ENCODE measurements at places on chromosomes 6 and 20.
A peak's percentile ranks its signal among the peaks of the same experiment; 100 is the strongest.

GRCh38 chr6:131784561-131784960, 23.3 kb upstream of the ENPP1 start:
- no peaks in the 10 kb centered on the region for H3K4me1 ChIP-seq
- no peak overlapping the region for H3K4me3 ChIP-seq
- DNase-seq, result no peak
- H3K36me3 ChIP-seq, result no peaks in the 10 kb centered on the region

DNA sequence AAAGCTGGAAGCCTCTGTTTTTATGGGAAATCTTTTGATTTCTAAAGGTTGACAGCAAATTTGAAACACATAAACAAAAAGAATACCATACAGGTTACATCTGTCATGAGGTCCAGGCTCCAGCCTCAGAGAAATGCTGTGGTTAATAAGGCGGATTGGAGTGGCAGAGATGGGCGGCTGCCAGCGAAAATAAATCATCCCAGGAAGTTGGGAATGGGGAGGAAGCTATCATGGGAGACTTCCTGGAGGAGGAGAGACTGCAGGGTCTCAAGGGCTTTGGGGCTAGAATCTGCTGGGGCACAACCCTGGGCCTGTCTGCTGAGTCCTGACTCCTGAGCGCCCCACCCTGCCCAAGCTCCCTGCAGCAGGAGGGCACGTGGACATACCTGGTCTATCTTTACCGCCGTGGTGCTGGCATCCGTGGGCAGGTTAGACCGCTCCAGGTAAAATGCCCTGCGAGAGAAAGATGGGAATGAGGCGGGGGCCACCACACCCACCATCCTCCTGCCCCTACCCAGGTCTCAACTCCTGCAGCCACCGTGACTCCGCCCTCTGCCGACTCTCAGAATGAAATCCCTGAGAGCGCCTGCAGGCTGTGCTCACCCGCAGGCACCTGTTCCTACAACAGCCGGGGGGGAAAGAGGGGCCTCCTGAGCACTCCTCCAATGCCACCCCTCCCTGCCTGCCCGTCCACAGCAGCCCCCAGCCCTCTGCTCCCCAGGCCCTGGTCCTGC, 197.3 kb downstream of the PREX1 start:
- H3K27ac ChIP-seq, result no peak overlapping the region
- no peak overlapping the region for H3K4me3 ChIP-seq
- no peaks in the 10 kb centered on the region for H3K4me1 ChIP-seq
- H3K36me3 ChIP-seq, result peaks cover 2% of the 10 kb centered on the region

GRCh38 chr20:59780494-59781185, 152.8 kb downstream of the SYCP2 start:
- H3K27me3 ChIP-seq, result no peaks in the 10 kb centered on the region
- H3K4me3 ChIP-seq, result no peak overlapping the region
- H3K4me1 ChIP-seq, result no peaks in the 10 kb centered on the region

DNA sequence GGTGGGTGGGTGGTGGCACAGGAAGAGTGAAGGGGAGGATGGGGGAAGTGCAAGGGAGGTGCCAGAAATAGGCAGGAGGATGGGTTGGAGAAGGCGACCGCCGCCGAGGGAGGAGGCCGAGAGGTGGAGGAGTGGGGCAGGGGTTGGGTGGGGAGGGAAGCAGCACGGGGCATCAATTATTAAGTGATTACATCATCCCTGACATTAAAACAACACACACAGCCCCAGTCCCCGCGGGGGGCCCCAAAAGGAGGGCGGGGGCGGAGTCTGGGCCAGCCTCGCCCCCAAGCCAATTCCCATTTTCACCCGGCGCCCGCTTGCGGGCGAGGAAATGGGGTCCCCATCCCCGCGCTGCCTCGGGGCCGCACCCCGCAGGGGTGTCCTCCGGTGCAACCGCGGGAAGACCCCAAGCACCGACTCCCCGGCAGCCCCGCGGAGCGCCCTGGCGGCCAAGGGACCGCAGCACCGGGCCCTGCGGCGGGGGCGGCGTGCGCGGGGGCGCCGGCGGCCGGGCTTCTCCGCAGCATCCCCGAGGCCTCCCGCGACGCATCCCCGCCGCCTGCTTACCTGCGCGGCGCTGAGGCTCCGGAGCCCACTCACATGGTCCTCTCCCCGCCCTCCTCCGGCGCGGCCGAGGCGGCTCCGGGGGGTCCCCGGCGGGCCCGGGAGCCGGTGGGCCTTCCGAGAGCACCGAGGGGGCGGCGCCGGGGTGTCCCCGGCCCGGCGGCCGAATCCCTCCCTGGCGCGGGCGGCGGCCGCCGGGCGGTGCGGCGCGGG, 663 bp downstream of the FYN start:
- H3K4me3 ChIP-seq, result peak overlapping the region; percentile 78
- no peaks in the 10 kb centered on the region for H3K36me3 ChIP-seq
- peak overlapping the region; percentile 66 for H3K27ac ChIP-seq
- peak; percentile 73 for DNase-seq
- H3K4me1 ChIP-seq, result peaks cover 26% of the 10 kb centered on the region

- DNase-seq, result no peak
- no peak overlapping the region for H3K27ac ChIP-seq
- no peaks in the 10 kb centered on the region for H3K27me3 ChIP-seq
- H3K36me3 ChIP-seq, result no peaks in the 10 kb centered on the region
- no peak overlapping the region for H3K4me3 ChIP-seq
Measured at GRCh38 chr6:1703923-1704322, 94.2 kb downstream of the FOXC1 start.

DNA sequence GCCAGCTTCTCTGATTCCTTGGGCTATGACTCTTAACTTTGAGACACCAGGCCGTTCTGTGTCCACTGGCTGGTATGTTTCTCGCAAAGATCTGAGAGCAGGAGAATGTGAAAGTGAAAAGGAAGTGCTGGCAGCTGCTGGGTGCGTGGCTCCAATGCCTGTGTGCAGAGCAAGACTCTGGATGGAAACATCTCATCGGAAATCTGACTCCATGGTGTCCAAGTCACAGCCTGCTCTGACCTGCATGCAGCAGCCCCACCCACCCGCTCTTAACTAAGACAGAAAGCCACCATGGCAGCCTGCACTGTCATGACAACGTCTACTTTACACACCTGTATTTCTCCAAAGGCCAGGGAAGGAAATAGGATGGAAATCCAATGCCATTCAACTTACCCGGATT, 66.3 kb upstream of the MPC1 start:
- H3K27me3 ChIP-seq, result no peaks in the 10 kb centered on the region
- H3K4me1 ChIP-seq, result no peaks in the 10 kb centered on the region
- H3K4me3 ChIP-seq, result no peak overlapping the region
- no peak overlapping the region for H3K27ac ChIP-seq
- no peak for DNase-seq
- H3K36me3 ChIP-seq, result no peaks in the 10 kb centered on the region

GRCh38 chr6:44788387-44788981, 401.0 kb downstream of the CDC5L start:
- no peak overlapping the region for H3K4me3 ChIP-seq
- no peaks in the 10 kb centered on the region for H3K4me1 ChIP-seq
- H3K27ac ChIP-seq, result no peak overlapping the region

DNA sequence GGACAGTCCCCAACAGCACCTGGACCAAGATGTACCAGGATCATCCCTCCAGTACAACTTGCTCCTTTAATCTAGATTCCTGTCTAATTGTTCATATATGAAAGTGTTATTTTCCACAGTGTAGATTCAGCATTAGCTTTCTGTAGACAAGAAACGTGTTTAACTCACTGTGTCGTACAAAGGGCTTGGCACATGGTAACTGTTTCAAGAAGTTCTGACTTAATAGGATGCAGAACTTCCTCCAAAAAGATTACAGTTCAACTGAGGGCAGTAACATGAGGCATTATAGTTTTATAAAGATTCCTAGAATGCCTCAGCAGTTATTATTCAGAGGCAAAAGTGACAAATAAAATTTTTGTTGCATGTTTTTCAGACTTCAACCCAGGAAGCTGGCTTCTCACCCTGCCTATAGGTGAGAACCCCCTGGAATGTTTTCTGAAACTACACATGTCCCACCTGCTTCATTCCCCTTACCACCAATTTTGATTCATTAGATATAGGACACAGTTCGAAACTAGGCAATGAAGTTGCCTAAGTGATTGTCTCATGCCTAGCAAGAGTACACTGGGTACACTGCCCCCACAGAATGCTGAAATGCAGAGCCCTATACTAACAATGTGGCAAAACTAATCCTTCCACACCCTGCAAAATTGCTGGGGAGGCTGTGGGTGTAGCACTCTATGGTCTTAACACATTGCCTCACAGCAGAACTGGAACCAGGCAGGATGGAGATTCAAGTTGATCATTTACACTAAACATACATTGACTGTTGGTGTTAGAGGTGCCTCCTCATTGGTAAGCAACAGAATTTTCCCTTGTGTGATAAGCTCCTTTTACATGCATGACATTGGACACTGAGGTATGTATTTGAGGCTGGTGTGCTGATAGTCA, 22.6 kb upstream of the SH3BGRL2 start:
- no peak overlapping the region for H3K4me3 ChIP-seq
- no peaks in the 10 kb centered on the region for H3K36me3 ChIP-seq
- H3K27ac ChIP-seq, result no peak overlapping the region
- H3K4me1 ChIP-seq, result no peaks in the 10 kb centered on the region
- DNase-seq, result no peak

DNA sequence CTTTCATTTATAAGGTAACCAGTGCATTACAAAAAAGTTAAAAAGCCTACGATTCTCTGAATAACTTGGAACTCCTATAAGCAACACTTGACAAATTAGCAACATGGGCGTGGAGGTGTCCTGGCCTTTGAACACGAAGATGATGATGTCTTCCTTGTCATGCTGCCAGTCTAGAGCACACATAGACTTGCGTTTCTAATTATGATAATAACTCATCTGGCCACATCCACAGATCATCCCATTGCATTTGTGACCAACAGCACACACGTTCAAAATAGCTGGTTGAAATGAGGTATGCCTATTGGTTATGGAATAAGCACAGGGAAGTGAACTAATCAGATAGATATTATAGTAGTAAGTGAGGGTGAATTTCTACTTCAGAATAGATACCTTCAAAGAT, 608.9 kb downstream of the PRKN start:
- H3K27ac ChIP-seq, result no peak overlapping the region
- no peaks in the 10 kb centered on the region for H3K36me3 ChIP-seq
- H3K27me3 ChIP-seq, result no peaks in the 10 kb centered on the region
- H3K4me1 ChIP-seq, result no peaks in the 10 kb centered on the region
- H3K4me3 ChIP-seq, result no peak overlapping the region

GRCh38 chr6:97459986-97460385, 177.0 kb upstream of the MMS22L start:
- H3K4me1 ChIP-seq, result no peaks in the 10 kb centered on the region
- DNase-seq, result no peak
- H3K4me3 ChIP-seq, result no peak overlapping the region

- H3K27ac ChIP-seq, result no peak overlapping the region
- no peak overlapping the region for H3K4me3 ChIP-seq
- DNase-seq, result no peak
- H3K4me1 ChIP-seq, result no peaks in the 10 kb centered on the region
- H3K36me3 ChIP-seq, result no peaks in the 10 kb centered on the region
- H3K27me3 ChIP-seq, result no peaks in the 10 kb centered on the region
Measured at GRCh38 chr6:24458134-24458533, 31.2 kb downstream of the GPLD1 start.

DNA sequence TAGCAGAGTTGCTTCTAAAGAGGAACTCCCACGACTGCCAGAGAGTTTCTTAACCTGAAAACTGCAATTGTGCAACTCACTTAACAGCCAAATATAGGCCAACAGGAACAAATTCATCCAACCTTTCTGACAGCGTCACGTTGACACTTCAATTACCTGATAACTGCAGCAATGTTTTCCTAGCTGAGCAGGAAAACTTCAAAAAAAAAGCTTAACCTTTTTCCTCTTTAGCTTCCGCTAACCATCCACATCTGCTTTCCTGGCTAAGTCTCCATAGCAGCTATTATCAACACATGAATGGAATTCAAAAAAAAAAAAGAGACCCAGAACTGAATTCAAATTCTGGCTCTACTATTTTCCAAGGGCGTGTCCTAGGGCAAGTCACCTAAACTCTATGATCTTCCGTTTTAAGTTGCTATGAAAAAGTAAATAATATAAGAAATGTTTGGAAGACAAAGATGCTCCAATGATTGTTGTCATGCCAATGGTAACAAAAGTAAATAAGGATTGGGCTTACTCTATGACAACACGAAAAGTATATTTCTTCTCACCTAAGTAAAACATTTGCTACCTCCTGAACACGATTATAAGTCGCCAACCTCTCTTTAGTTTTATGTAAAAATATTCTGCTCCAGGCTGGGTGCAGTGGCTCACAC, 524.6 kb upstream of the JARID2 start:
- DNase-seq, result peak; percentile 67
- peak overlapping the region; percentile 83 for H3K27ac ChIP-seq
- no peak overlapping the region for H3K4me3 ChIP-seq
- no peaks in the 10 kb centered on the region for H3K36me3 ChIP-seq

DNA sequence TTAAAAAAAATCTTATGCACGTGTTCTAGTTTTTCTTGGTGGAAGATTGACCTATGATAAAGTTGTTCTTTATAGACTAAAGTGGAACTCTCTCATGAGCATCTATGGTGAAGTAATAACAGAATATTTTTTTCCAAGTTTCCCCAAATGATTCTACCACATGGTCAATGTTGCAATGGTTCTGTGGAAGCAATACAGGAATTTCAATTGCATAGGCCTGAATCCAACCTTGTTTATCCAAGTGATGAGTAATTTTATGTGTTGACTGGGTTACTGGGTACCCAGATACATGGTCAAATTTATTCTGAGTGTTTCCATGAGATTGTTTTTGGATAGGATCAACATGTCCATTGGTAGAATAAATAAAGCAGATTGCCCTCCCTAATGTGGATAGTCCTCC, 581.5 kb downstream of the MMUT start:
- H3K4me1 ChIP-seq, result no peaks in the 10 kb centered on the region
- no peak overlapping the region for H3K4me3 ChIP-seq
- H3K27me3 ChIP-seq, result no peaks in the 10 kb centered on the region
- no peak overlapping the region for H3K27ac ChIP-seq
- no peak for DNase-seq

- peak; percentile 30 for DNase-seq
- no peak overlapping the region for H3K4me3 ChIP-seq
- no peaks in the 10 kb centered on the region for H3K36me3 ChIP-seq
- H3K4me1 ChIP-seq, result peaks cover 14% of the 10 kb centered on the region
- H3K27me3 ChIP-seq, result no peaks in the 10 kb centered on the region
Measured at GRCh38 chr6:135141728-135142127, 39.4 kb upstream of the MYB start.

DNA sequence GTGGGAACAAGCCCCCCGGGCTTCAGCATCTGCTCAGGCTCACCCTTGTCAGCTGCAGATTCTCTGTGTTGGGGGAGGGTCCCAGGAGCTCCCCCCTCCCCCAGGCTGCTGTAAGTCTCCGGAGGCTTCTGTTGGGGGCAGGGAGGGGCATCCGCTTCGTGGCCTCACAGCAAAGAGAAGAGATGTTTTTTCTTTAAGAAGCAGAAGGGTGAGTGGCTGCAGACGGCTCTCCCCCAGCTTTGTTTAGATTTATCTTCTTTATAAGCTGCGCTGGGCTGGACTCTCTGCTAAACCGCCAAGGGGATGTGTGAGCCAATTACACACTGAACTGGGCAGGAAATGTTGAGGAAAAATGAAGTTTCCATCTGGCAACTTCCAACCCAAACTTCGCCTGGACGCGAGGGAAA, 48.7 kb upstream of the GATA5 start:
- H3K4me3 ChIP-seq, result no peak overlapping the region
- H3K27me3 ChIP-seq, result no peaks in the 10 kb centered on the region
- H3K27ac ChIP-seq, result no peak overlapping the region
- no peak for DNase-seq
- H3K36me3 ChIP-seq, result no peaks in the 10 kb centered on the region

GRCh38 chr20:1375515-1375914, 17.3 kb downstream of the FKBP1A start:
- DNase-seq, result no peak
- peaks cover 5% of the 10 kb centered on the region for H3K36me3 ChIP-seq
- H3K27ac ChIP-seq, result no peak overlapping the region
- H3K27me3 ChIP-seq, result no peaks in the 10 kb centered on the region
- H3K4me3 ChIP-seq, result no peak overlapping the region
- peaks cover 37% of the 10 kb centered on the region for H3K4me1 ChIP-seq
